ENCODE measurements at places on chromosomes 6 and 20. TPM values are rescaled to one million over a fixed set of nuclear protein-coding genes. Genes with fewer than 3 reads are reported as not detected.

- DNase-seq, result no peak
Measured at GRCh38 chr20:48698507-48699267, 129.1 kb downstream of the PREX1 start.

The CGA gene
- total RNA-seq, result not detected

GRCh38 chr6:157569543-157569942 lies 188.6 kb downstream of the ZDHHC14 start:
- DNase-seq, result no peak

- no peak for DNase-seq
Measured at GRCh38 chr20:58407966-58408557, 19.0 kb downstream of the VAPB start.

The C6orf52 gene
- total RNA-seq, result 1.8 TPM

The RIPOR2 gene
- total RNA-seq, result 12.1 TPM

DNA sequence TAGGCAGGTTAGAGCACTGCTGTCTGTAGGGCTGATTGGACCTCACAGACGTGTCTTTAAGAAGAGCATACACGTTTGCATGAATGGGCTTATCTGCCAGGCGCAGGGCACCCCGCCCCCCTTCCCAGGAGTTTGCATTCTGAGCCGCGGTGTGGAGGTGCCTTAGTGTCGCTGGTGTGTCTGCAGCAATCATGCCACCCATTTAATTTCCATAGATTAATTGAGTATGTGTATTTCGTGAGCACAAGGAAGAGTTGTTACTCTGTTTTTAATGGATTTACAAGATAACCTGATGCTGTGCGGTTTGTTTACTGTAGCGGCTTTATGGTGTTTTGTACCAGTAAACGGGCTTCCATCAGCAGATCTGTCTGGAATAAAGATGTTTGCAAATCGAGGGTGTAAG lies 107.7 kb downstream of the ZDHHC14 start:
- no peak for DNase-seq

The RIMS4 gene
- 0.44 TPM for total RNA-seq

- no peak for DNase-seq
Measured at GRCh38 chr6:22208026-22208425, 88.8 kb downstream of the PRL start.

GRCh38 chr6:15429141-15430110 lies 183.6 kb downstream of the JARID2 start:
- no peak for DNase-seq

GRCh38 chr6:167711211-167711610 lies 115.5 kb upstream of the AFDN start:
- peak; percentile 28 for DNase-seq

DNA sequence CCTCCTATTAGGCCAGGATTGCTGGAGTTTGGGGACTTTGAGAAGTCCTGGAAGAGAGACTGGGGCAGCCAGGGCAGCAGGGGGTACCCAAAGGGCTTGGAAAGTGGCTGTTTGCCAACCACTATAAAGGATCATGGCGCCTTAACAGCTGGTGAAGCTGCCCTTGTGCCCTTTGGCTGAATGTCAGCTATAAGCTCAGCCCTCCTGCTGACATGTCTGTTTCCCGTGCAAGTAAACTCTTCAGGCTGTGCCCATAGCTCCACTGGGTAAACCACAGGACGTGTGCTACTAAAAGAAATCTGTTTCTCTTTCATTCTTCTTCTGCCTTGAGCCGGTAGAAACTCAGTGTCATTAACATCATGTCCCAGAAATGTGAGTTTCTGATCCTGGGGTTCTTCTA lies 97.3 kb downstream of the CAP2 start:
- no peak for DNase-seq

The HLA-DMA gene
- 65.3 TPM for total RNA-seq

- DNase-seq, result no peak
Measured at GRCh38 chr6:158382491-158382890, 70.2 kb downstream of the TULP4 start.

DNA sequence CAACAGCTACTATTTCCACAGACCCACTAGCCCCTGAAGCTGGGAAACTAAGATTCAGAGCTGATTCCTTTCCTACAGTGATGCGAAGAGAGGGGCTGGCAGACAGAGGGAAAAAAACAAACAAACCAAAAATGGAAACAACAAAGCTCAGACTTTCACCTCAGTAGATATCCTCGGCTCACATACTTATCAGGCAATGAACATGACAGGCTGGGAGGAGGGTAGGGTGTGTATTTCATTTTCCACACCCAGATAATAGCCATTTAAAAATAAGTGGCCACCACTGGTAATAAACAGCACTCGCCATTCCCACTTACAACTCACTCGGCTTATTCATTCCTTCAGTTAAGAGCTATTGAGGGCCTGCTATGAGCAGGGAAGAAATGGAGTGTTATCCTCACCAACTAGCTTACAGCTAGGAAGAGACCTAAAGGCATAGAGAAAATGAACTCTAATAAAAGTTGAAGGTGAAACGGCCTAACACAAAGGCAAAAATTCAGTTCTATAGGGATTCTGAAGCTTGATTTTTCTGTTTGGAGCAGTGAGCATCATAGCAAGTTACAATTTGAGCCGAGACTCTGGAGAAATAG lies 32.0 kb upstream of the SPTLC3 start:
- no peak for DNase-seq
